ENCODE measurements at places on chromosomes 1 and 21. TPM values are rescaled to one million over a fixed set of nuclear protein-coding genes. Genes with fewer than 3 reads are reported as not detected.
A peak's percentile ranks its signal among the peaks of the same experiment; 100 is the strongest.

- no peaks in the 10 kb centered on the region for H3K36me3 ChIP-seq
- no peak overlapping the region for H3K27ac ChIP-seq
- no peak for DNase-seq
- no peaks in the 10 kb centered on the region for H3K4me1 ChIP-seq
- H3K4me3 ChIP-seq: no peak overlapping the region
Measured at GRCh38 chr1:215043401-215043800, 39.1 kb upstream of the KCNK2 start.

DNA sequence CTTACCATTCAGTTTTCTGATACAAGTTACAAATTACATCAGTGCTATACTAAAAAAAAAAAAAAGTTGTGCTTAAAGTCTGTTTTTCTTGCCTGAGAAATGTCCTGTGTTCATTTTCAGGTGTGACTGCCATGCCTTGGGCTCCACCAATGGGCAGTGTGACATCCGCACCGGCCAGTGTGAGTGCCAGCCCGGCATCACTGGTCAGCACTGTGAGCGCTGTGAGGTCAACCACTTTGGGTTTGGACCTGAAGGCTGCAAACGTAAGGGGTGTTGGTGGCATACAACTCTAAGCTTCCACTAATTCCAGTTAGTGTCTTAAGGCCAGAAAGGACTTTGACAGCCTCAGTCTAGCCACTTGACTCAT, 60.1 kb upstream of the LAMC2 start:
- no peak for DNase-seq
- H3K4me3 ChIP-seq: no peak overlapping the region
- no peaks in the 10 kb centered on the region for H3K36me3 ChIP-seq
- H3K27me3 ChIP-seq: no peaks in the 10 kb centered on the region
- peak overlapping the region; percentile 62 for H3K27ac ChIP-seq

- DNase-seq: no peak
- H3K27me3 ChIP-seq: no peaks in the 10 kb centered on the region
- H3K4me3 ChIP-seq: no peak overlapping the region
Measured at GRCh38 chr1:207028884-207029650, 3.5 kb downstream of the C1orf116 start.

The TIAM1 gene
- total RNA-seq: 43.7 TPM

GRCh38 chr1:180234369-180235076, 4.5 kb downstream of the LHX4 start:
- no peaks in the 10 kb centered on the region for H3K4me1 ChIP-seq
- no peak overlapping the region for H3K27ac ChIP-seq
- peaks cover 87% of the 10 kb centered on the region for H3K27me3 ChIP-seq

The CASZ1 gene
- 4.4 TPM for total RNA-seq

The RBBP4 gene
- total RNA-seq: 258 TPM

DNA sequence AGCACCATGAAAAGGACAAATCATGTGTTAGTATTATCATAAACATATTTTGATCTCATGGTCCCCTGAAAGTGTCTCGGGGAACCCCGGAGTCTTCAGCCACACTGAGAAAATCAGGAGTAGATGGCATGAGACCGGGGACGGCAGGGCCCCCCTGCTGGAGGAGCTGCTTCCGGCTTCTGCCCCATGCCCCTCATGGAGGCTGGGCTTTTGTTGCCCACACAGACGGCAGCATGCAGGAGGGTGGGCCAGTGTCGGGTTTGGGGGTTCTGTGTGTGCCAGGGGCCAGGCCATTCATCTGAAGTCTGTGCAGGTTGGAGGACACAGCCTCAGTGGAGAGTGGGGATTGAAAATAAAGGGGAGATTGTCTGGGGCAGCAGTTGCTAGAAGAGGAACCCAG, 75.1 kb upstream of the CD34 start:
- H3K27me3 ChIP-seq: no peaks in the 10 kb centered on the region
- no peaks in the 10 kb centered on the region for H3K36me3 ChIP-seq
- no peak for DNase-seq

- peak overlapping the region; percentile 91 for H3K27ac ChIP-seq
- H3K27me3 ChIP-seq: no peaks in the 10 kb centered on the region
- no peaks in the 10 kb centered on the region for H3K36me3 ChIP-seq
- peaks cover 9% of the 10 kb centered on the region for H3K4me1 ChIP-seq
- no peak for DNase-seq
Measured at GRCh38 chr1:203480084-203480483, 4.5 kb downstream of the PRELP start.

- H3K27ac ChIP-seq: no peak overlapping the region
- no peaks in the 10 kb centered on the region for H3K27me3 ChIP-seq
- no peaks in the 10 kb centered on the region for H3K4me1 ChIP-seq
- no peaks in the 10 kb centered on the region for H3K36me3 ChIP-seq
Measured at GRCh38 chr1:23198373-23198772, 18.9 kb downstream of the HTR1D start.

DNA sequence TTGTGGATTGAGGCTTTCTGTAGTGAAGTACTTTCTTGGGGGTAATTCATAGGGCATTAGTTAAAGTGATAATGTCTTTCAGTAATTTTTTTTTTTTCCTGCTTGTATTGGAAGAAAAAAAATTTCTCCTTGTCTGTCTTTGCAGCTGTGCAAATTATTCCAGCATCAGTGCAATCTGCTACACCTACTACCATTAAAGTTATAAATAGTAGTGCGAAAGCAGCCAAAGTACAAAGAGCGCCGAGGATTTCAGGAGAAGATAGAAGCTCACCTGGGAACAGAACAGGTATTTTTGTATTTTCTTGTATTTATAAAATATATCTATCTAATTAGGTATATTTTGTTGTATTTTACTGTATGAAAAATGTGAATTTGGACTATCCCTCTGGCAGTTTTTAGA, 29.3 kb downstream of the GABPA start:
- H3K27me3 ChIP-seq: no peaks in the 10 kb centered on the region
- H3K27ac ChIP-seq: no peak overlapping the region
- no peak for DNase-seq

GRCh38 chr1:12715896-12716437, at the start of gene AADACL3:
Gene AADACL3, plus strand, starts transcription at chr1:12716110. Its CDS starts 67 bp downstream, at chr1:12716177.
- H3K4me1 ChIP-seq: no peaks in the 10 kb centered on the region
- no peaks in the 10 kb centered on the region for H3K36me3 ChIP-seq
- no peak for DNase-seq
- no peak within 1 kb of the TSS for H3K27ac ChIP-seq

DNA sequence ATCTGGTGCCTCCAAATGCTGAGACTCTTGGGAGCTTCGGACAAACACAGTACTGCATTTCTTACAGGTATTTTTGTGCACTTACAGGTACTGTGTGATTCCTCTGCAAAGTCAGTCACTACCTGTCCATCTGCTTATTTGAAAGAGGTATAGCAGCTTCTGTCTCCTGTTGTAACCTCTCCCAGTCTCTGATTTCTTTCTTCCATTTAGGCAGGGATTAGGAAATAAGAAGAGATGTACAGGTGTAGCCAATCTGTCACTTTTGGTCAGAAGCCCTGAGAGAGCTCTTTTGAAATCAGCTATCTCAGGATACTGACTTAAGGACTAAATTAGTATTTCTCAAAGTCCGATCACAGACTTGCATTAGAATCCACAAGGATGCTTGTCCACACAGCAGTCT, 54.0 kb downstream of the AKT3 start:
- no peak for DNase-seq
- no peak overlapping the region for H3K4me3 ChIP-seq
- peak overlapping the region; percentile 47 for H3K27ac ChIP-seq
- no peaks in the 10 kb centered on the region for H3K27me3 ChIP-seq

GRCh38 chr21:35051287-35051818, 2.3 kb upstream of the RUNX1 start:
- no peak overlapping the region for H3K27ac ChIP-seq
- no peaks in the 10 kb centered on the region for H3K4me1 ChIP-seq
- H3K27me3 ChIP-seq: no peaks in the 10 kb centered on the region
- peak; percentile 31 for DNase-seq
- no peak overlapping the region for H3K4me3 ChIP-seq

The KRTAP19-3 gene
- not detected for total RNA-seq

DNA sequence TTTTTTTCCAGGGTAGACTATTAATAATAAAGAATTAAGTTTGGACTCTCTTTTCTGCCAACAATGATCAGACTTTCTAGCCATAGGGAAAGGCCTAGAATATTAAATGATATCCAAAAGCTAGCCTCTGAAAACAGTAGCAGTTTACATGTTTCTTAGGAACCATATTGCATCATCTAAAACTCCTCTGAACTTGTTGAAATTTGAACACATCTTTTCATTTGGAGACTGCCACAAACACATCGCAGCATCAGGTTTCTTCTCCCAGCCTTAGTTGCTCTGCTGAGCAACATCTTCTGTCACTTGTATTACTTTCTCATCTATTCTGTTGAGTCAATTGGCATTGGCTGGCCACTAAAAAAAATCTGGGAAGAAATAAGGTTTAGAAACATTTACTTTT, 63.2 kb upstream of the GNG4 start:
- no peaks in the 10 kb centered on the region for H3K27me3 ChIP-seq
- no peaks in the 10 kb centered on the region for H3K4me1 ChIP-seq
- no peaks in the 10 kb centered on the region for H3K36me3 ChIP-seq
- no peak for DNase-seq

DNA sequence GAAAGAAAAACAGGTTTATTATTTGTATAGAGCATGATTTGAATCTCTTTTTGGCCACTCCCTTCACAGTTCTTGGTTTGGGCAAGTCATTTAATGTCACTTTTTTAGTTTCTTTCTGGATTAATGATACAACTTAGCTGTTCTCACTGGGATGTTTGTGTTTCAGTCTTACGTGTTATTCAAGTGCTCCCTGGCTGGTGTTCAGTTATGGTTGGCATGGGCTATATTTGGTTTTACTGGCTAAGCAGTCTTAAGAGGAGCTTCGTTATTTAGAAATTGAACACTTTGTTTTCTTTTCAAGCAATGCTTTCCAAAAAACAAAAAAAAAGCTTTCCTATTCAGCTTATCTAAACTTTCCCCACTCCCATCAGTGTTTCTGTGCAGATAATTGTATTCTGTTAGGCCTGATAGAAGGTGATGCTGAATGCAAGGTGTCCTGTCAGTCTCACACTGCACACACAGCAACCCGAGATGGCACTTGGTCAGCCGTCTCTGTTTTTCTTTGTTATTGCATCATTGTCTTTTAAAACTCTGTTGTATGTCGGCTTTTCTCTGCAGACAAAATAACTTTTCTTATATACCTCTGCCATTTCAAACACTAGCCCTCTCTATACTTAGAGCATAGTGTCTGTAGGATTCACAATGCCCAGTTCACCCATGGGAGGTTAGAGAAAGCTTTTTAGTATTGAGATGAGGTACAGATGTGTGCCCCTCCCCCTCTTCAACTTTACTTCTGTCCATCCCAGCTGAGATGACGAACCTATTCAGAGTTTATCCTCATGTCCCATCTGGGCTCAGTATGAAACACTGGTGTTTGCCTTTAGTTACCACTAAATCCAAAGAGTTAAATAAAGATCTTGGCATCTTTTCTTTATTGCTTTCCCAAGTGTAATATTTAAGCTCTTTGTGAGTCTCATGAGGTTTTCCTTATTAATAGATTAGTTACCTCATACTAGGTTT, 80.2 kb downstream of the VPS13D start:
- H3K27ac ChIP-seq: no peak overlapping the region
- H3K4me1 ChIP-seq: no peaks in the 10 kb centered on the region
- DNase-seq: no peak
- H3K27me3 ChIP-seq: no peaks in the 10 kb centered on the region
- no peaks in the 10 kb centered on the region for H3K36me3 ChIP-seq
- no peak overlapping the region for H3K4me3 ChIP-seq

- H3K27ac ChIP-seq: no peak overlapping the region
- no peak overlapping the region for H3K4me3 ChIP-seq
- H3K4me1 ChIP-seq: peaks cover 2% of the 10 kb centered on the region
- no peaks in the 10 kb centered on the region for H3K27me3 ChIP-seq
- H3K36me3 ChIP-seq: no peaks in the 10 kb centered on the region
- DNase-seq: no peak
Measured at GRCh38 chr1:30103708-30104411, 619.5 kb downstream of the MATN1 start.

DNA sequence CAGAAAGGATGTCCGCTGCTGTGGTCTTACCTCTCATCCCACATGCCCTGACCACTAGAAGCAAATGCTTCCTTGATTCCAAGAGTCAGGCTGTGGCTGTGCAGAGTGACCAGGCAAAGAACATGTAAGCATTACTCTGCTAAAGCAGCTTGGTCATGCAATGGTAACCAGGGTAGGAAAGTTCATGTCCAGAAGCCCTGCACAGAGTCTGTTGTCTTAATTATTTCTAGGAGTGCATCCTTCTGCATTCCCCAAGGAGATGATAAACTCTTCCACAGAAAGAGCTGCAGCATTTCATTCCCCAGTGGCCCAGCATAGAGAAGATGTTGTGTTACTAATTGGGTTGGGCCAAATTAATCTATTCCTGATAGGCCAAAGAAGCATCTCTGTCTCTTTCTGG, 10.1 kb upstream of the UTP25 start:
- H3K27me3 ChIP-seq: no peaks in the 10 kb centered on the region
- H3K4me1 ChIP-seq: no peaks in the 10 kb centered on the region
- no peak overlapping the region for H3K27ac ChIP-seq
- H3K4me3 ChIP-seq: no peak overlapping the region
- no peaks in the 10 kb centered on the region for H3K36me3 ChIP-seq

The LY9 gene
- total RNA-seq: 0.70 TPM

DNA sequence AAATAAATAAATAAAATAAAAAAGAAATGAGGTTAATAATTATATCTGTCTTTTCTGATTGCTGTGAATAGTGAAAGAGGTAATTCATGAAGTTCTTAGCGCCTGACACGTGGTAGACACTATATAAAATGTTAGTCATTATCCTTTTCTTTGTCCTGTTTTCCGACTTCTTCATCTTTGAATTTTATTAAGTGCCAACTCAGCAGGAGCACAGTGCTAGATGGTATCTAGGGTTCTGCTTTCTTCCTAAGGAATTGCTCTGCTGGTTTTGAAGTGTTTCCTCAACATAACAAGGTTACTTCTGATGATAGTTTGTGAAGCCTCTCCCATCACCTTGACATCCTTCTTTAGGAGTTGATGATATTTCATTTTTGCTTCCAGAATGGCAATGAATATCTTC, 227.0 kb downstream of the DNM3 start:
- peaks cover 2% of the 10 kb centered on the region for H3K4me1 ChIP-seq
- H3K27ac ChIP-seq: peak overlapping the region; percentile 25
- H3K27me3 ChIP-seq: no peaks in the 10 kb centered on the region

The PLA2G4A gene
- 8.7 TPM for total RNA-seq

The RASSF5 gene
- 3.0 TPM for total RNA-seq

DNA sequence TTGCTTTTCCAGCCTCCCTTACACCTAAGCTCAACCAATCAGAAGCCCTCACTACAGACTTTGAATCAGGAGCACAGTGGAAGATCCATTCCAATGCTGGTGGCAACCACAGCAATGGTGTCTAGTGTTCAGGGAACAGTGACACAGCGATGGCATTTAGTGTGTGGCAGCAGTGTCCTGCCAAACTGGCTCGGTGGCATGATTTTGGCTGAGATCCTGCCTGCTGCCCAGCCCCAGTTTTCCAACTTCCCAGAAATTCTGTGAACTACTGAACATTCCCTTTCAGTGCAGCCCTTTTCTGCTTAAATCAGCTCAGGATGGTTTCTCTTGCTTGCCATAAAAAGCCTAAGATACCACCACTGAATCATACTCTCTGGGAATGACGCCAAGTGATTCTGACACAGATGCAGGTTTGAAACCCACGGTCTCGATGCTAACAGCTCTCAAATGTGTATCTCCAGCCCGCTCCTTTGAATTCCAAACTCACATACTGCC, 8.8 kb downstream of the ASAP3 start:
- H3K27ac ChIP-seq: no peak overlapping the region
- no peaks in the 10 kb centered on the region for H3K36me3 ChIP-seq
- no peaks in the 10 kb centered on the region for H3K4me1 ChIP-seq
- no peaks in the 10 kb centered on the region for H3K27me3 ChIP-seq

GRCh38 chr1:92749024-92749634, 35.8 kb downstream of the EVI5 start:
- no peak overlapping the region for H3K4me3 ChIP-seq
- H3K4me1 ChIP-seq: no peaks in the 10 kb centered on the region
- DNase-seq: no peak
- H3K27me3 ChIP-seq: no peaks in the 10 kb centered on the region
- no peaks in the 10 kb centered on the region for H3K36me3 ChIP-seq

GRCh38 chr1:94602316-94602715, 60.8 kb upstream of the F3 start:
- no peaks in the 10 kb centered on the region for H3K27me3 ChIP-seq
- no peak overlapping the region for H3K27ac ChIP-seq
- H3K4me1 ChIP-seq: no peaks in the 10 kb centered on the region

The FHAD1 gene
- not detected for total RNA-seq
